ENCODE measurements at places on chromosomes 1 and 21.

DNA sequence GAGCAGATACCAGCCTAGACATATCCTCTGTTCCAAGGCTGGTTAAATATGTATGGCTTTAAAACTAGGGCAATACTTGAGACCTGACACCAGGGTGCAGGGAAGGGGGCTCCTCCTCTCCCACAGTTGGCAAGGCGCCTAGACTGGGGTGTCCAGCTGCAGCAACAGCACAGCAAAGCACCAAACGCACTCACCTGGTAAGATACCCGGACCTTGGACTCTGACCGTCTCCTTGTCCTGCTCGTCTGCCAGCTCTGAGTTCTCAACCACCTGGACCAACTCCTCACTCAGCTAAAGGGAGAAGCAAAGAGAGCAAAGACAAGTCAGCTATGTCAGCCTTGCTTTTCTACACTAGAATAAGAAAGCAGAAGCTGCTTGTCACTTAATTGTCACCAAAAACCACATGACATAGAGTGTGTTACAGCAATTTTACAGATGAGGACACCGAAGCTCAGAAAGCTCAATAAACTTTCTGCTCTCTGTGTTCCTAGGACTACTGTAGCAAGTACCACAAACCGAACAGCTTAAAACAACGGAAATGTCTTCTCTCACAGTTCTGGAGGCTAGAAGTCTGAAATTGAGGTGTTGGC lies 4.4 kb downstream of the PACC1 start:
- no peak for DNase-seq

GRCh38 chr21:40947713-40948112 lies 100.8 kb upstream of the DSCAM start:
- DNase-seq: no peak

GRCh38 chr1:13725714-13726175 lies 25.8 kb downstream of the PRDM2 start:
- DNase-seq: peak; percentile 34

DNA sequence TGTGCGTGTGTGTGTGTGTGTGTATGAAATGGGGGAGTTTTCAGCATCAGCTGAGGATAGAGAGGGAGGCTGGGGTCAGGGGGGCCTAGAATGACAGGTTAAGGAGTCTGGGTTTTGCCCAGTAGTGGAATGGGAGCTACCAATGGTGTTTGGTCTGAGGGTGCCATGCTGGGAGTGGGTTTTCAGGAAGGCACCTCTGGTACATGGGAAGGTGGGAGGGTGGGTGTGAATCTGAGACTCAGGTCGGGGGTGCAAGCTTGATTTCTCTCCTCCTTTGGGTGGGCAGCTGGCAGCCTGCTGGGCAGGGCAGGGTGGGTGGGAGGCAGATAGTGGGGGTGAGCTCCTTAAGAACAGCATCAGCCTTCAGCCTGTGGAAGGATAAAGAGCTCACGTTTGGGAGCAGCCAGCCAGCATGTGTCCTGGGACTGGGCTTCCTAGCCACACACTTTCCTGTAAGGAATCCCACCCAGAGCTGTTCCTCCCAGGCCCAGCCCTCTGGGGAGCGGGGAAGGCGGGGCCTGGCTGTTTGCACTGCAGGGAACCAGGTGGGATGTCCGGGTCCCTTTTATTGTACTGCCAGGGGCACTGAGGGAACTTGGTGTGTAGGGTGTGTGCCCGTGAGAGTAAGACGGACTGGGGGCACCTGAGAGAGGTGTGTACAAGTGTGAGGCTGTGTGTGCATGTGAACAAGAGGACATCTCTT lies 152.8 kb downstream of the FOXD2 start:
- no peak for DNase-seq

- DNase-seq: no peak
These were observed 142.0 kb downstream of the AJAP1 start for GRCh38 chr1:4796161-4797015.

DNA sequence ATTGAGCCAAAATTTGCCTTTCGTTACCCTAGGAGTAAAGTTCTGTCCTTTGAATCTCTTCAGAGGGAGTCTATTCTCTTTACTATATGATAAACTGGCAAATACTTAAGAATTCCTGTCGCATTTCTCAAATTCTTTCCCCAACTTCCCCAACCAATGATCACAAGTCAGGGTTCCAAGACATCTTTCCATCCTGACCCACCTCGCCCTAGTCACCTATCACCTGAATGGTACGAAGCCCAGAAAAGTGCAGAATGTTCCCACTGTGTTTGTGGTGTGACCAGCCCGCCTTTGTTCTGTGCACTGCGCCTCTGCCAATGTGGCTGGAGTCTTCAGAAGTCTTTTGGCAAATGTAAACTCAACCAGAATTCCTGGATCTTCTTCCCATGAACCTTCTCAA lies 132.5 kb downstream of the RNF220 start:
- no peak for DNase-seq
